NCI-H187 (cell line): ENCODE measurements at places on chromosomes 3 and 15.

GRCh38 chr15:30962079-30962478 lies 29.3 kb downstream of the MTMR10 start:
- DNase-seq: no peak

- no peak for DNase-seq
Observed at GRCh38 chr3:61765157-61765876, 203.9 kb downstream of the PTPRG start.

DNA sequence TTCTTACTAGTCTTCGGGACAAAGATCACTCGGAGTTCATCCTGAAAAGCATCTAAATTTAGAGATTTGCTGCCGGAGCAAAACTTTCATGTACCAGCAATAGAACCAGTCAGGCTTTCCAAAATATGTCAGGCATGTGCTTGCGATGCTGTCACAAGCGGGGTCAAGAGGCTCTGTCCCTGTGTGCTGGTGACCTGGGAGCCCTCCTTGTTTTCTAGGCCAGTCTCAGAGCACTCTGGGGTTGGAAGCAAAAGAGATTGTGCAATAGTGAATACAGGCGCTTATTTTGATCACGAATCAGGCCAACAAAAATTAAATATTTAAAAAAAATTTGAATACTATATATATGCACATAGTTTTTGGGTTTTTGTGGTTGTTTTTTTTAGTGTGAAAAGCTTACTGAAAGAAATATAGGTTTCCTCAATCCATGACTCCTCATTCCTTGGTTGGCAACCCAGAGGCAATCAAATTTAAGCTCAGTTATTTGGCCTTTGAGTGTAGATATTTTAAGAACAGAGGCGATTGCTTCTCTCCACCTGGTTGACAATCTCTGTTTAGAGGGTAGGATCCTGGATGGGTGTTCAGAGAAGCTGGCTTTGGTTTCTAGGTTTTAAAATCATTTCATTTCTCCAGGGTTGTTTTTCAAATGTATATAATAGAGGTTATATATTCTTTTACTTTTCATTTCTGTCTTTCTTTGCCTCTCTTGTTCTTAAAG lies 8.4 kb upstream of the KLHL24 start:
- no peak for DNase-seq

GRCh38 chr3:159057621-159058020 lies 255.8 kb downstream of the MFSD1 start:
- no peak for DNase-seq

DNA sequence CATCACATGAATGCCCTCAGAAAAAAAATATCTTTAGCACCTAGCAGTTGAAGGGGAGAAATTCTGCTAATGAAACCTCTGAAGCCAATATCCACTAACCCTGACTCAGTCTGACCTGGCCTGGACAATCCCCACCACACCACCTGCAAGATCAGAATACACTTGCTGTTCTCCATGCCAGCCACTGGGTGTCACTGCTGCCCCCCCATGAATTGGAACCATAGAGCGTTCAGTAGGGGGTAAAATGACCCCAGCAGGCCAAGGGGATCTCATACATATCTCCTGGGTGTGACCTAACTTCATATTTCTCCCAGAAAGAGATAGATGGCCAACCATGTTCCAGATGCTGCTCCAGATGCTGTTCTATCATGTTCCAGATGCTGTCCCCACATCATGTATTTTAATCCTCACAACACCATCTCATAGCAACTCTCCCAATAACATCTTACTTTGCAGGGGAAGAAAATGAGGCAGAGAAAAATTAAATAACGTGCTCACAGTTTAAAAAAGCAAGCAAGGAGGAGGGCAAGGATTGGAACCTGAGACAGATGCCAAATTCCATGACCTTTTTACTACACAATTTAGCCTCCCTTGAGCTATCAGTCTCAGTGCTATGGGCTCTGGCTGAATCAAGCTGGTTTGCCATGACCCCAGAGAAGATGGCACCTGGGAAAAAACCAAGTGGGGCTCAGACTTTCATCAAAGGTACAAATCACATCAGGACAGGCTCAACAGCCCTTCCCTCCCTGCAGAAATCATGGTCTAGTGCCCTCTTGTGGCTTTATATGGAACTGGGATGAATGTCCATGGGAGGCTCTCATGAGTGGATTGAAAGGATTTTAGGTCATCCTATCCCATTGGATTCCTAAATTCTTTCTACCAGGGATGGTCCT lies 12.4 kb downstream of the NTRK3 start:
- no peak for DNase-seq

DNA sequence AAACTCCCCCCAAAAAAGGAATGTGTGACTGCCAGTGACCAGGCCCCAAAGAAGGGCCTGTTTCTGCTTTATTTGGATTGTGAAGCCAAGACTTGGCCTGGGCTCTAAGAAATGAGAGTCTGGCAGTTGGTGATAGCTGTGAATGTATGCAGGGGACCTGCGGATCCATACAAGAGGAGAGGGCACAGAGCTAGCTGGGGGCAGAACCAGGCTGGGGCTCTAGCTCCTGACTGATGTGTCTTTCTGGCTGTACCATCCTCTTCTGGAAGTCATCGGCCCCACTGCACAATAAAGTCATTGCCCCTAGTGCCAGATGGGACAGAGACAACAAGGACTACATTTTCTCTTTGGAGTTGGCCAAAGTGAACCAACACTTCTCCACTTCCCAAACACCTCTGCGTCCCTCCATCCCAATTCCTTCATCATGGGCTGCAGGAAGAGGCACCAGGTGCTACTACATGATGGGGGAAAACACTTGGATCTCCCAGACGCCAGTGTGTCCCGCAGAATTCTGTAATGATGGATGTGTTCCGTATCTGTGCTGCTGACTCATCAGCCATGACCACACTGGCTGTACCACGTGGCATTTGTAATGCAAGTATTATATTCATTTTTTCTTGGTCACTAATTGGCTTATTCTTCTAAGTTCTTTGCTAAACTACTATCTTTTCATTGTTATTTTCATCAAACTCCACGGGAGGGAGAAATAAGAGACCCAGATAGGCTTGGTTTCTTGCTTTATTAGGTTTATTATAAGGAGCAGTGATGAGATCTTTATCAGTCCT lies 1.7 kb upstream of the PLA2G4F start:
- DNase-seq: no peak
